ENCODE measurements at places on chromosomes 13 and 19. TPM values are rescaled to one million over a fixed set of nuclear protein-coding genes. Genes with fewer than 3 reads are reported as not detected.

The ZNF878 gene
- total RNA-seq, result not detected

The FOSB gene
- total RNA-seq, result 11.9 TPM

The RGS9BP gene
- 0.22 TPM for total RNA-seq

The IFI30 gene
- 15.9 TPM for total RNA-seq

The DAZAP1 gene
- 56.6 TPM for total RNA-seq

The CGB3 gene
- total RNA-seq, result not detected

The OBI1 gene
- total RNA-seq, result 10.6 TPM

The ZNF581 gene
- 8.5 TPM for total RNA-seq

The F10 gene
- total RNA-seq, result 10.2 TPM

The SUGP1 gene
- total RNA-seq, result 25.6 TPM

The ZNF575 gene
- total RNA-seq, result not detected

The OVOL3 gene
- not detected for total RNA-seq

The METTL21C gene
- not detected for total RNA-seq

The SLC25A41 gene
- not detected for total RNA-seq

The RNF113B gene
- total RNA-seq, result not detected

The PCDH17 gene
- total RNA-seq, result not detected

The ERCC2 gene
- 32.3 TPM for total RNA-seq

Measured in GM23248 (cell line).